ENCODE measurements at places on chromosomes 7 and 10.

DNA sequence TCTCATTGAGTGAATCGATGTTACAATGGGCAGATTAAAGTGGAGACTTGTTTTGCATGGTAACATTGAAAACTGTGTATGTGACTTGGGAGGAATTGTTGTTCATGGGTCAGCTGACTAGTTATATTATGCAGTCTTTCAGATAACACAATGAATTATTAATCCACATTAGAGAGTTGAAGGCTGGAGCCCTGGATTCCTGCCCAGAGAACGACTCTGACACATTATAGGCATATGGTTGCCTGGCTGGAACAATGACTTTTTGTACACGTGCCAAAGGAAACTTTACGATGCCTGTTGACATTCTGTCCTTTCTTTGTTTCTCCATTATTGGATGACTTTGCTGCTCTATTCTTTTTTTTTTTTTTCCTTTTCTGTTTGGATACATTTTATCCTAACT lies 52.3 kb upstream of the TMEM229A start:
- DNase-seq: peak; percentile 43

GRCh38 chr7:152899004-152899403 lies 139.5 kb downstream of the ACTR3B start:
- no peak for DNase-seq

DNA sequence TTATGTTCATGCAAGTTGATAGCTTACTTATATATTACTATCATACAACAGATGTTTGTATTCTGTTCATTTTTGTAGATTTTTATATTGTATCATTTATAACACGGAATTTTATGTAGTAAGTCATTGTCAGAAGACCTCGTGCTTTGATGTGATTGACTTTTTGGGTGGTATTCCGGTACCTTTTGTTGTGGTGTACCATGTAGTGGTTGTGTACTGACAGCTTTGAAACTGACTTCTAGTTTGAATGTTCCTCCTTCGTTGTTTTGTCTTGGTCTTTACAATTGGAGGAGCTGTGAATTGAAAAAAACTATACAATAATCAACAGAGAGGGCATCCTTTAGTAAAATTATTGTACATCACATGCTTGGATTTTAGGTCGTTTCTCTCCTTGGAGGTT lies 61.5 kb downstream of the WAC start:
- no peak for DNase-seq

DNA sequence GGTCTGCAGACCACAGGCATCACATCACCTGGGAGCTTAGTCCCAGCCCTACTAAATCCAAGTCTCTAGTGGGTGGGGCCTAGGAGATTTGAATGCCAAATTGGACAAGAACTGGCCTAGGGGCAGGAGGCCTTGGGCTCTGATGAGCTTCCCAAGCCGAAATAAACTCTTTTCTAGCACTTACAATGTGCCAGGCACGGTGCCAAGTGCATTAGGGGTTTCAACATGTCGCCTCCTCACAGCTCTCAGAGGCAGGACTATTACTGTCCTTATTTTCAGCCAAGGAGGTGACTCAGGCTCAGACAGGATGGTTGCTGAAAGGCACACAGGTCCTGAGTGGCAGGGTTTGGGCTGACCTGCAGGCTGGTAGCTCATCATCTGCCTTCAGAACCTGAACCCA lies 9.2 kb upstream of the CPA1 start:
- no peak for DNase-seq

DNA sequence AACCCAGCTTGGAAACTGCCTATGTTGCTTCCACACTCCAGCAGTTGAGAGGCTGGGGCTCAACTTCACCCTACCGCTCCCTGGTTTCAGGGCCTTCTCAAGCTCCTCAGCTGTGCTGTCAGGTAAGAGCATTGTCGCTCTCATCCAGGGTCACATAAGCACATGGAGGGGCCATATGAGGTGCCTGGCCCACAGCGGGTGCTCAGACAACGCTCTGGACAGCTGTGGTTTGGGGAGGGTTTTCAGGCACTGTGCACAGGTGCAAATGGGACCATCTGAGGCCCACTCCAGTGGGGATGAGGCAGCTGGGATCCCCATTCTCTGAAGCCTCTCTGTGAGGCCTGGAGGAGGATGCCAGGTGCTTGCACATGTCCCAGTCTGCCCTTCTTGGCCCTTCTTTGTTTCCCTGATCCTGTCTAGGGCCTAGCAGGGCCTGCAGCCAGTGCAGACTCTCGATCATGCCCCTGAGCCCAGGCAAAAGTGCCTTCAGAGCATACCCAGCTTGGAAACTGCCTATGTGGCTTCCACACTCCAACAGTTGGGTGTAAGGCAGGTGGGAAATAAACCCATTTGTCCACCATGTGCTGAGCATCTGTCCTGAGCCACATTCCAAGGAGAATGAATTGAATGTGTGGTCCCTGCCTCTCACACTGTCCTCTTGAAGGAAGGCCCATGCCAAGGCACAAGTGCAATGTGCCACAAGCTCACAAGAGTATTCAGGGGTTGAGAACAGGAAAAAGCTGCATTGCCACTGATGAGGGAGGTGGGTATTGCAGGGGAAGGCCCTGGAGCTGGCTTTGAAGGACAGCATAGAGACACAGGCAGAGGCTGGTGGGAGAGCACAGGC lies 40.3 kb downstream of the VSTM4 start:
- DNase-seq: no peak

DNA sequence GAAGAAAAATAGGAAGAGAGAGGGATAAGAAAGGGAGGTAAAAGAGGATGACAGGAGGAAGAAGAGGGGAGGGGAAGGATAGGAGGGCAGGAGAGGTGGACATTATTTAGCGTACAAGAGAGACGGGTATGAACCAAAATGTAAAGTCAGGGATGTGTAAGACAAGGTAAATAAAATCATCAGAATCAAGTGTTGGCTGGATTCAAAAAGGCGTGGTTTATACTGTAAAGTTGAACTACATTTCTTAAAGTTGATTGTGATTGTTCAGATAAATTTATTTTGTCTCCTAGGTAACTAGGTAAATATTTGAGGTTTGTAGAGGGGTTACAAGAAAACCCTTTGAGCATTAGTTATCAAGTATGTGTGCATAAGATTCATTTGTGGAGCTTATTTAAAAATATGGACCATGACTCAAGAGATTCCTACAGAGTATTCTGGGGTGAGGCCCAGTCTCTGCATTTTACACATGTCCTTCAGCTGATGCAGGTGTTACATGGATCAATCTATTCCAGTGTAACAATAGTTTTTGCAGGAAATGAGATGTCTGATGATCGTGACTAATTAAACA lies 512.1 kb upstream of the MBL2 start:
- DNase-seq: no peak

DNA sequence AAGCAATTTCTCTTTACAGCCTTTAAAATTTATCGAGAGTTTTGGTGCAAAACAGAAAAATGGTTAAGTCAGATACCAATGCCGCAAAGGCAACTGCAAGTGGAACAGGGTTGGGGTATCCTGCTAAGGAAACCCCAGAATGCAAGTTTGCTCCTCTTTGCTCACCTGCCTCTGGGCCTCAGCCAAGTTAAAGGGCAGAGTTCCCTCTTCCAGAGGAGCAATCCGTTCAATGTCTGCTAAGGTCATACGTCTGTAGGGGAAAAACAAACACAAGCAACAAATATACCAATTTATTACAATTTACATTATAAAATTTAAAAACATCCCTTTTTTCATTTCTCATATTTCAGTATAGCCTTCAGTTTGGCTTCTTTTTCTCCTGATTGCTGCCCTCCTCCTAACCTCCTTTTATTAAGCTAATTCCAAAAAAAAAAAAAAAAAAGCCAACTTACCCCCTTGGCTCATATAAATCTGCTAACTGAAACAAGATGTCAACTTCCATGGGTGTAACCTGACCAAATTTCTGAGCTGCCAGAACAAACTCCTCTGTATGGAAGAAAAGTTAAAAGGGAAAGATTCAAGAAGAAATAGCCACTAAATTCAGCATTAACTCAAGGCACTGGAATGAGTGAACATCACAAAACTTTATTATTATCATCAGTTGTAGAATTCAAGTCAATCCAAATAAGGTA lies 132.6 kb downstream of the SLC25A13 start:
- no peak for DNase-seq

- DNase-seq: no peak
Measured at GRCh38 chr7:28981161-28981465, 23.0 kb upstream of the TRIL start.

DNA sequence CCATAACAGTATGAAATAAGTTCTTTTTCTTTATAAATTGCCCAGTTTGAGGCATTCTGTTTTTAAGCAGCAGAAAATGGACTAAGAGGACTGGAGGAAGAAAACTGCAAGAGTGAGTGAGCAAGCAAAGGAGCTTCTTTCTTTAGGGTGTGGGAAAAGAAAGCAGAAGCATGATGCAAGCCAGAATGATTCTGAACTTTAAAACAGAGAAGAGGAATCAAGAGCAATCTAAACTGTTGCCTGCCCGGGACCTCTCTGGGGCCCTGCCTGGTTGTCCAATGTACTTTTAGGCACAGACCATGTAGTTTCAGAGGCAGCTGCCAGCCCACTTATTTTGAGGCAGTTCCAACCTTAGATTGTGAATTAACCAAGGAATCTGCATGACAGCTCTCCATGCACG lies 186.3 kb downstream of the PLPP4 start:
- DNase-seq: no peak

DNA sequence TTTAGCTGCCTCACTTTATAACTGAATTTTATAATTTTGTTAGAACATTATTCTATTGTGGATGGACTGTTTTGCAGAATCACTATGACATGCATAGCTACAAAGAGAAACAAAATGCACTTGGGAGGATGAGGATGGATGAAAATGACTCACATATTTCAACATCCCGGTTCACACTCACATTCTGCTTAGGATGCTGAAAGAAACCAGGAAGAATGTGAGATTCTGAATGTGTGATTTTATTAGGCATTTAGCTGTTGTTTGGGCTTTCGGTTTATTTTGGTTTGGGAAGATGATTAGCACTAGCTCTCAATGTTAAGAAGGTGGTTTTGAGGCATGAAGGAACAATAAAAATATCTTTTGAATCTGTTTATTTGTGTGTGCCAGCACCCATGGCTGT lies 235.5 kb downstream of the SEMA3E start:
- DNase-seq: no peak

GRCh38 chr7:35037526-35038341 lies 449 bp upstream of the DPY19L1 start:
- peak; percentile 87 for DNase-seq

DNA sequence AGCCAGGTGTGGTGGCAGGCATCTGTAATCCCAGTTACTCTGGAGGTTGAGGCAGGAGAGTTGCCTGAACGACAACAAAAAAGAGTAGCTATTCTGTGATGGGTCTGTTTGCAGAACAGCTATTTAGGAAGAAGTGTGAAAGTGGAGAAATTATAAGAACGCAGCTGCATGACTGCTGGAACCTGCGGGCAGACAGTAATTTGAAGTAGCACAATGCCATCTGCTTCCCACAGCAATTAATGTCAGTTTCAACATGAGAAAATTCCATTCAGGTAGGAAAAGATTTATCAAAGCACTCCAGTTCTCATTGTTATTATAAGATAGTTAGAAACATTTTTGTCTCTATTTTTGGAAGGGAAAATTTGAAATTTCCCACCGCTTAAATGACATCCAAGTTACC lies 21.5 kb downstream of the LAMB1 start:
- peak; percentile 18 for DNase-seq

GRCh38 chr10:27680006-27680557 lies 65.5 kb downstream of the MKX start:
- DNase-seq: no peak

GRCh38 chr7:43568529-43568928 lies 14.4 kb upstream of the STK17A start:
- no peak for DNase-seq

GRCh38 chr10:79353000-79353406 lies 5.7 kb downstream of the PPIF start:
- no peak for DNase-seq

DNA sequence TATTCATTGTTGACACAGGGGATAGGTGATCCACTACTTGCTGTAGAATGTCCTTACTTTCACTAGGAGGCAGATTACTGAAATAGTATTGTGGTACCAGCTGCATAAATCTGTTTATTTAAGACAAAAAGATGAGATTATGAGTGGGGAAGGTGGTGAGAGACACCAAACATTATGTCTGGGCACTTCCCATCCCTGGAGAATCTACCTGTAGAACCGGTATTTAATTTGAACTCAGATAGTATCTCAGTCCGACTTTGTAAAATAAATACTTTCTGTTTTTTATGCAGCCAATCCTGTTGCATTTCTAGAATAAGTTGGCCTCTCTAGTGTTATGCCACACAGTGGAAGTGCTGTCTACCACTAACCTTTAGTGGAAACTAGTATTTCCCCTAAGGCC lies 13.4 kb downstream of the BCCIP start:
- DNase-seq: no peak

GRCh38 chr7:120053390-120053961 lies 219.5 kb upstream of the KCND2 start:
- no peak for DNase-seq

GRCh38 chr10:125127986-125128385 lies 32.4 kb downstream of the CTBP2 start:
- DNase-seq: no peak

GRCh38 chr7:1850976-1851571 lies 181.0 kb downstream of the ELFN1 start:
- DNase-seq: no peak

Data from NCI-H524 (cell line).